ENCODE measurements at places on chromosomes 12 and 14.
A peak's percentile ranks its signal among the peaks of the same experiment; 100 is the strongest.

GRCh38 chr12:13170892-13171490 lies 25.5 kb upstream of the EMP1 start:
- peak; percentile 53 for DNase-seq

DNA sequence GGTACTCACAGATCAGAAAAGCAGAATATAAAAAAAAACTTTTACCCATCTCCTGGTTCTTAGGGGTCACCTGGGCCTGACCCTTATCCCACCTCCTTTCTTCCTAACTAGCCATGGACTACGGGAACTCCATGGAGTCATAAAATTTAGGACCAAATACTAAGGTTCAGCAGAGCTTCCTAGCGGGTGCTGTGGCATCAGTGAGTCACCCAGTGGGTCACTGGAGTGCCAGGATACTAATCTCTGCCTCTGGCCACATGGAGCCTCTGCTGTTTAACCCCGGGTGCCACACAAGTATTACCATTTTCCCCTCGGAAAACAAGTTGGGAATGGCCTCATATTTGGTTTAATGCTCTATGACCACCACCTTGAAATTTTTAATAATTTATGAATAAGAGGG lies 6.9 kb downstream of the ZBTB39 start:
- peak; percentile 20 for DNase-seq

DNA sequence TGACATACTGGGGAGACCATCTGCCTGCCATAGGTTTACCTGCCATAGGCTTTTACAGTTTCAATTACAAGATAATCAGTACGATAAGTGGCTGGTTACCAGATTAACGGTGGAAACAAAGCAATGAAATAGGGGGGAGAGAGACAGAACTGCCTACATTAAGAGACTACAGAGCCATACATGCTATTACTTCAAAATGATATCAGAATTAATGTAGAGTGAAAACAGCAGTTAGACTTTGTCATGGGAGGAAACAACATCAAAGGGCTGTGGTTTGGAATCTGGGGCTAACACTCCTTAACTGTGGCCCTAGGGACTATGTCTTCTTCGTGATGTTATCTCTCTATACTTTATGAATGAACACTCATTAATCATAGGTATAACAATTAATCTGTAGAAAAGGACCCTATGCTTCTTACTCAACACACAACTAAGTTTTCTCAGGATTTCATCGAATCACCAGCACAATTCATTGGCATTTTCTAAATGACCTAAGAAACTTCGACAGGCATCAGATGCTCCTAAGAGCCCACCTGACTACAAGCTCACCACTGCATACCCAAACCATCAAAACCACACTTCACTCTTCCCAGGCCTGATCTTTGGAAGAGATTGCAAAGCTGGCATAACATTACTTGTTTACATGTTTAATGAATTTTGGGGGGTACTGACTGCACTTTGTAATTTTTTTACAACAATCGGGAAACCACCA lies 475.6 kb upstream of the SOX5 start:
- DNase-seq = no peak

DNA sequence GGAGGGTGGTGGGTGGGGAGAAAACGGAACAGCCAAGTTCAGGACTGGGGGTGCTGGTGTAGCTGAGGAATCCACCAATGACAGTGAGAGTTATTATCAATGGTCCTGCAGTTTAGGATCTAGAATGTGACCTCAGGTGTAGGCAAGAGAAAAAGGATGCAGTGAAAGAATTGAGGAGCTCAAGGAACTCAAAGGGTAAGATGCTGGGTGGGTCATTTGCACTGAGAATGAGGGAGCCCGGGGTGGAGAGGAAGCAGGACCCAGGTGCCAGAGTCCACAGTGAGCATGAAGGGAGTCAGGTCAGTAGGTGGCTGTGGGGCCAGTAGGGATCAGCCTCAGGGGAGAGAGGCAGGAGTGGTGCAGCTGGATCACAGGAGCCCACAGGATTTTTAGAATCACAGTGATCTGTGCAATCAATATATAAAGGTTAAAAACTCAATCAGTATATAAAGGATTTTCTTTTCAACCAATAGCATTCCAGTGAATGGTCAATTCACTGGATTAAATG lies 3.2 kb upstream of the KRT7 start:
- no peak for DNase-seq

- no peak for DNase-seq
Measured at GRCh38 chr12:108296945-108297344, 42.2 kb downstream of the CMKLR1 start.

- DNase-seq = no peak
Measured at GRCh38 chr12:52013626-52014310, 7.0 kb downstream of the TAMALIN start.

GRCh38 chr14:60221457-60221856 lies 27.6 kb upstream of the PPM1A start:
- DNase-seq = no peak

DNA sequence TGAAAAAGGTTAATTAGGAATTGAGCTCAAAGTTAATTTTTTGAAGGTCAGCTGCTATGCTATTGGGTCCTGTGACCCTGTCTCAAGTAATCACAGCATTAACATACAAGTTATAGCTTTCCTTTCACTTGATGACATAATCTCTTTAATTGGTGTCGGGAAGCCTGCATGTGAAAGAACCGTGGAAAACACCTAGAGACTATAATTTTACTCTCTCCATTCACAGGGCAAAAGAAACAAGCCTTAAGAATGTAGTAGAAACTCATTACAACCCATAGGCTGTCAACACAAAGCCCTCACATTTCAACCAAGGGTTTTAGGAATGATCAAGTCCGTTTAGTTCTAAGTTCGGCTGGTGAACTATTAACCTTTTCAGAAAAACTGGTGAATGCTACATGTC lies 104.4 kb downstream of the PPM1A start:
- no peak for DNase-seq

DNA sequence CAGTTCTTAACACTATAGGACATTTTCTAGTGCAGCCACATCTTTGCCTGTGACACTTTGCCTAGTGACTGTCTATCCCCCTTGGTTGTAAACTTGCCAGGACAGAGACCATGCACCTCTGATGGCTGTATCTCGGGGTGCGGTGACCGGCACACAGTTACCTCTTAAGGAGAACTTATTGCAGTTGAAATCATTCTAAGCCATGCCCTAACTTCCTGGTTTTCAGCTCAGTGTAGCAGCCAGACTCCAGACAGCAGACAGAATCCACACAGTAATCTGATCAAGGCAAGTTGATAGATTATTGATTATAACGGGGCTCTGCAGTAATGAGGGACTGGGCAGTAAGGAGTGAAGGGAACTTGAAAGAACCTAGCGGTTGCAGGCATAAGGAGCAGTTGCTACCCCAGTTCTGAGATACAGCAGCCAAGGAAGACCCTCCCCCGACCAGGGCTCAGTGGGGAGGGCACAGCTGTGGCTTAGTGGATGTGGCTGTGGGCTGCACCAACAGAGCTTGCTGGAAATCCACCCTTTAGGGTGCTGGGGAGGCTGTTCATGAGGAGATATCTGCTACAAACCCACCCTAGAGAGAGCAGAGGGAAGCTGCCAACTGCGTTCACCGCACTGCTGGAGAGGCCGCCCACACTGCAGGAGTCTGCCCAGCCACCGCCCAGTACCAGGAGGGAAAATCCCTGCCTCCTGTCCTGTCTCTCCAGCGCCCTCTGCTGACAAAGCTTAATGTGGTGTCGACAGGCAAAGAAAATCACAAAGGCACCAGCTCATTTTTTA lies 58.2 kb upstream of the BEGAIN start:
- peak; percentile 89 for DNase-seq

GRCh38 chr12:77837876-77838291 lies 7.2 kb downstream of the NAV3 start:
- no peak for DNase-seq

DNA sequence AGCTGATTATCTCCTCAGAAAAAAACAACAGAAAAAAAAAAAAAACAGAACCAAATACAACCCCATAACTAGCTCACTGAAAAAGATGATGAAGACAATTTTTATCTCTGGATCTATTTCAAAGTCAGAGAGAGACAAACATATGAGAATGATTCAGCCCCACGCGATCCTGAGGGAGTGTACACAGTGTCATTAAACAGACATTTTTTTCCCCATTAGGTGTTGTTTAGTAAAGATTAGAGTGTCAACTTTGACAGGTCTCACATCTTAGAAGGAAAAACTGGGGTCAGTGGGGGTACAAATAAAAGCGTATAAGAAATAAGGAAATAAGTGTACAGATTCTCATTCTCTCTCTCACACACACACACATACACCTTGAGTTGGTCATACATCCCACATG lies 635.4 kb downstream of the NRXN3 start:
- no peak for DNase-seq

DNA sequence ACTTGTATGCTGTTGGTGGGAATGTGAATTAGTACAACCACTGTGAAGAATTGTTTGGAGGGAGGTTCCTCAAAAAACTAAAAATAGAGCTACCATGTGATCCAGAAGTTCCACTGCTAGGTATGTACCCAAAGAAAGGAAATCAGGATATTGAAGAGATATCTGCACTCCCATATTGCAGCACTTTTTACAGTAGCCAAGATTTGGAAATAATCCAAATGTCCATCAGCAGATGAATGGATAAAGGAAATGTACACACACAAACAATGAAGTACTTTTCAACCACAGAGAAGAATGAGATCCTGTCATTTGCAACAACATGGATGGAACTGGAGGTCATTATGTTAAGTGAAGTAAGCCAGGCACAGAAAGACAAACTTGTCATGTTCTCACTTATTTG lies 25.9 kb downstream of the TIGAR start:
- no peak for DNase-seq

- DNase-seq = no peak
Measured at GRCh38 chr14:44912041-44912869, 49.5 kb downstream of the KLHL28 start.

DNA sequence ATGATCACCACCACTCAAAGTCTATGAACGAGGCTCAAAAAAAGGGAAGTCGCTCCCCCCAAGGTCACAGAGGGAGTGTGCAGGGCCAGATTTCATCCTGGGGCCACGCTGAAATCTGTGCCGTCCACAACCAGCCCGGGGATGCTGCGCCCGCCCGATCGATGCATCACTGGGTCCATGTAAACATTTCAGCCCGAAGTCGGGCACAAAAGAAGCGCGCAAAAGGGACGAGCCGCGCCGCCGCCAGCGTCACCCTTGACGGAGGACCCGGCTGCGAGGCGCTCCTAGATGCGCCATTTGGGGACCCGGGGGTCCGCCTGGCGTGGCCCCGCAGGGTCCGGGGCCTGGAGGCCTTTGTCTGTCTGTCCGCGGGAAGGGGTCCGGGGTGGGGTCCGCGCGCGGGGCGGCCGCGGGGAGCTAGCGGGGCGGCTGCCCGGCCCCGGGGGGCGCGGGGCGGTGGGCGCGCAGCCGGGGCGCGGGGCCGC lies 503 bp downstream of the FBXO21 start:
- DNase-seq = peak; percentile 71

- DNase-seq = peak; percentile 59
Measured at GRCh38 chr12:18799561-18799960, 61.6 kb downstream of the CAPZA3 start.

DNA sequence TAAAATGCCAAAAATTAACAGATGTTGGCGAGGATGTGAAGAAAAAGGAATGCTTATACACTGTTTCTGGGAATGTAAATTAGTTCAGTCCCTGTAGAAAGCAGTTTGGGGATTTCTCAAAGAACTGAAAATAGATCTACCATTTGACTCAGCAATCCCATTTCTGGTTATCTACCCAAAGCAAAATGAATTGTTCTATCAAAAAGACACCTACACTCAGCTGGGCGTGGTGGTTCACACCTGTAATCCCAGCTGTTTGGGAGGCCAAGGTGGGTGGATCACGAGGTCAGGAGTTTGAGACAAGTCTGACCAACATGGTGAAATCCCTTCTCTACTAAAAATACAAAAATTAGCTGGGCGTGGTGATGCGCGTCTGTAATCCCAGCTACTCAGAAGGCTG lies 279.3 kb upstream of the PDE3A start:
- no peak for DNase-seq

DNA sequence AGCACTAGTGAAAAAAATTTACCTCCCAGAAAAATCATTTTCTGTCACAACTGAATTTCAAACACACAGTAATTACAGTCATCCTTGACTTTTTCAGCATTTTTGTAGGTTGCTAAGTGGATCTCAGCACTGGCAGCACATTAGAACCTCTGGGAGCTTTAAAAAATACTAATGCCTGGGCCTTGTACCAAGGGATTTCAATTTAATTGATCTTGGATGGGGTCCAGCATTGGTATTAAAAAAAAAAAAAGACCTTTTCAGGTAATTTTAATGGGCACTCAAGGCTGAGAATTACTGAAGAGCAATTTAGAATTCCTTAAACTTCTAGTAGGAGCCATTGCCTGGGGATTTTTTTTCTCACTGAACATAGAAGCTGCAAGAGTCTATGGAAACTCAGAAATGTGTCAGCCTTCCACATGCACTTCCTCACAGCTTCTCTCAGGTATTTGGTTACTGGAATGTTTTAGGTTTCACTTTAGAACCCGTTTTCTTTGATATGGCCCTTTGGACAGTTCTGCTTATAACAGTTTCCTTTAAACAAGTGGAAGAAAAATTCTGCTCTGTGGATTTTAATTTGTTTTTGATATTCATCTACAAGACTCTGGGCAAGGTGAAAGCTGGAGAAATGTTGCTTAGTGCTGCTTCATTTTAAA lies 88.5 kb upstream of the DACT1 start:
- DNase-seq = no peak

GRCh38 chr14:95431199-95432143 lies 85.0 kb downstream of the SYNE3 start:
- DNase-seq = peak; percentile 47

- DNase-seq = no peak
Measured at GRCh38 chr12:82838131-82838551, 151.4 kb downstream of the TMTC2 start.

DNA sequence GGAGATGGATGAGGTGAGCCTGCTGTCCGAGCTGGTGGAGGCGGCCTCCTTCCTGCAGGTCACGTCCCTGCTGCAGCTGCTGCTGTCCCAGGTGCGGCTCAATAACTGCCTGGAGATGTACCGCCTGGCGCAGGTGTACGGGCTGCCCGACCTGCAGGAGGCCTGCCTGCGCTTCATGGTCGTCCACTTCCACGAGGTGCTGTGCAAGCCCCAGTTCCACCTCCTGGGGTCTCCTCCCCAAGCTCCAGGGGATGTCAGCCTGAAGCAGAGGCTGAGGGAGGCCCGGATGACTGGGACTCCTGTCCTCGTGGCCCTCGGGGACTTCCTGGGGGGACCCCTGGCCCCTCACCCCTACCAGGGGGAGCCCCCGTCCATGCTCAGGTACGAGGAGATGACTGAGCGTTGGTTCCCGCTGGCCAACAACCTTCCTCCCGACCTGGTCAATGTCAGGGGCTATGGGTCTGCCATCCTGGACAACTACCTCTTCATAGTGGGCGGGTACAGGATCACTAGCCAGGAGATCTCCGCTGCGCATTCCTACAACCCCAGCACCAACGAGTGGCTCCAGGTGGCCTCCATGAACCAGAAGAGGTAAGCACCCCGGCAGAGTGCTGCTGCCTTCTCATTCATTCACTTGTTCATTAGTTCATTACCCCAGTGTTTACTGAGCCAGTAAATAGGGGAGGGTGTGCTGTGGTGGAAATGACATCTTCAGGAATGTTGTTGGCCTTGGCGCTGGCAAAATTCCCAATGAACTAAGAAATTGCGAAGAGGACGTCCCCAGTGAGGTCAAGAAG lies 774 bp upstream of the MANSC4 start:
- DNase-seq = peak; percentile 80

- no peak for DNase-seq
Measured at GRCh38 chr12:3468329-3468728, 22.7 kb upstream of the PRMT8 start.

GRCh38 chr14:20823859-20824258 lies 21.2 kb upstream of the RNASE1 start:
- no peak for DNase-seq

GRCh38 chr12:112146123-112146522 lies 20.8 kb downstream of the TRAFD1 start:
- DNase-seq = no peak

- DNase-seq = no peak
Measured at GRCh38 chr12:108823804-108824203, 33.6 kb downstream of the SSH1 start.
